ENCODE measurements at places on chromosomes 2 and 18.

DNA sequence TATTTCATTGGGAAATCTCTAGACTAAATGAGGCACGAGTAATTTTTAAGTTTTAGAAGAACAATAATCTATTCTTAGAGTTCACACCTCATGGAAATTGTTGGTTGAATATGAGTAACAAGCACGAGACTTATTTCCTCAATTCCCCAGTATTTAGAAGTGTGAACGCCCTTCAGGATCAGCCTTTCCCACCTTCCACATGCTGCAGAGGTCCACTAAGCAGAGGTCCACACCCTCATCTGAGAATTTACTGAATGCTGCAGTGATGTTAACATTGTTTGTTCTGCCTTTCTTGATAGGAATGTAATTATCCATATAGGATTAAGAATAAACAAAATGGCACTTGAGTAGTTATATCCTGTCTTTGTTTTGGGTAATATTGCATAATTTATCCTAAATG is 41.8 kb downstream of the LTBP1 start:
- no peak for DNase-seq

DNA sequence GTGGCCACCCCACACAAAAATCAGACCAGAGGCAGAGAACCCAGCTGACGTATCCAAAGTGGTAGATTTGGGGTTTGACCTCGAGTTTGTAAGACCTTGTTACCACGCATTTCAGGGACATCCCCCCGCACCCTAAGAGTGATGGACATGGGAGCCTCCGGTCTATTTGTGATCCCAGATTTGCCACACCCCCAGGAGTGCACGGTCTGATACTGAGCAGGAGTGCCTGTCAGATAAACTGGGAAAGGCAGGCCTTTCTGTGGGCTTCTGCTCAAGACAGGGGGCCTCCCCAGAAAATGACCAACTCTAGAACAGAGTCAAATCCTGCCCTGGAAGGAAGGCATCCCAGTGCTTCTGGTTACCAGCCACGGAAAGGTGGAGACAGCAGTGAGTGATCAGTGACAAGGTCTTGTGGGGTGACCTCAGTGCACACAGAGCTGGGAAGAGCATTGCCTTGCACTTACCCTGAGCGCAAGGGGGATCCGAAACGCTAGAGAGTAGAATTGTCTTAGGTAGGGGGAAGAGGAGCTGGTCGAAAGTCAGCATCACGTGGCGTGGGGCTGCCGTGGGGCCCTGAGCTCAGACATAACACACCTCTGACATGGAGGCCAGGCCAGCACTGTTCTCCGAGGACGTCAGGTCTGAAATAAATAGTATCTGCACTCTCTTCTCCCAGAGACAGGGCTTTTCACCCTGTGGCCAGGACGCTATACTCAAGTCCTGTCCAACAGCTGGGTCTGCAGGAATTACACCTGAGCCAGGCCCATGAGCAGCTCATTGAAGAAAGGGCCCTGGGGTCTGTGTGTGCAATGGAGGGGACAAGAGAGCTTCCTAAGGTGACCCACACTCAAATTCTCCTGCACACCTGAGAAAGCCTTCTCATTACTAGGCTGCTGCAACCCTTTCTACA is 242.4 kb upstream of the SALL3 start:
- no peak for DNase-seq

GRCh38 chr2:190459881-190460280 is 51.7 kb downstream of the MFSD6 start:
- DNase-seq: no peak

GRCh38 chr18:5103286-5103685 is 93.8 kb downstream of the AKAIN1 start:
- DNase-seq: no peak

DNA sequence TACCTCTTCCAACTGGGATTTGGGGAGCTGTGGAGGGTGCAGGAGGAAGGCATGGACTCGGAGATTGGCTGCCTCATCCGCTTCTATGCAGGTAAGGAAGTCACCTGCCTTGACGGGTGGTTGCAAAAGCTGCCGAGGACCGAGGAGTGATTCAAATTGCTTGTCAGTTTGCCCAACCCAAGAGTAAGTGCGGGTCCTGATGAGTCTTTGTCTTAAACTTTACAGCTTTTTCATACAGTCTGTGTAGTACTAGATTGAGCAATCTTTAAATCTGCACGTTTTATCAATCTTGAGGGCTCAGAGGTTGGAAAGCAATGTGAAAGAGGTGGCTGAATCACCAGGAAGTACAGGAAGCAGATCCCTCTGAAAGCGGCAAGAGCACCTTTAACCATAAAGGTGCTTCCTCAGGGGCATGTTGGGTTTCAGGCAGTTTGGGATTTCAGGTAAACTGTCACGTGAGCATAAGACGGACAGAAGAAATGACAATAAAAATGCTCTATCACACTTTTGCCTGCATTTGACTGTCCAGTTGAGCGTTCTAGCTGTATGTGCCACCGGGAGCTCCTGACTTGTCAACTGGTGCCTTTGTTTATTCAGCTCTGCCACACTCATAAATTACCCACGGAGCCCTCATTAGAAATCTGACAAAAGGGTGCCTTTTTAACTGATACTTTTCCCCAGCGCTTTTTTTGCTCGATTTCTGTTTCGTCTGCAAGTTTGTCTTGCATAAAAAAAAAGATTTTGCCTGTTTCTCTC is 2.0 kb downstream of the PHLPP1 start:
- peak; percentile 40 for DNase-seq

- DNase-seq: no peak
Measured at GRCh38 chr2:25187729-25188350, 19.5 kb upstream of the POMC start.

- DNase-seq: no peak
Measured at GRCh38 chr18:66523219-66523991, 80.5 kb downstream of the CDH19 start.

GRCh38 chr2:184215745-184216144 is 382.6 kb upstream of the ZNF804A start:
- no peak for DNase-seq

- no peak for DNase-seq
Measured at GRCh38 chr18:37578182-37578678, 12.6 kb upstream of the CELF4 start.

DNA sequence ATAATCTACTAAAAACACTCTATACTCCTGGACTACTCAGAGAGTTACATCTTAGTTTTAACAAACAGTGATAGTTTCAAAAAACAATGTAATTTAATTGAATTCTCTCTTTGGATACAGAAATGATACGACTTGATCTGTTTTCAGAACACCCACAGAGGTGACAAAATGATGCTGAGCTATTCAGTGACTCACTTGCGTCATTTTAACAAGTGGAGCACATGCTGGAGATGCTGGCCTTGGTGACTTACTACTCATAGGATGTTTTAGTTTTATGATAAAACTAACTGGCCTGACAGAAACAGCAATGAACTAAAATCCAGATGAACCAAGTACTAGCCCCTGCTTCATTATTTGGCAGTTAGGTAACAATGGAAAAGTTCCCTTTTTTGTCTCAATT is 101.3 kb upstream of the ITGB6 start:
- no peak for DNase-seq

DNA sequence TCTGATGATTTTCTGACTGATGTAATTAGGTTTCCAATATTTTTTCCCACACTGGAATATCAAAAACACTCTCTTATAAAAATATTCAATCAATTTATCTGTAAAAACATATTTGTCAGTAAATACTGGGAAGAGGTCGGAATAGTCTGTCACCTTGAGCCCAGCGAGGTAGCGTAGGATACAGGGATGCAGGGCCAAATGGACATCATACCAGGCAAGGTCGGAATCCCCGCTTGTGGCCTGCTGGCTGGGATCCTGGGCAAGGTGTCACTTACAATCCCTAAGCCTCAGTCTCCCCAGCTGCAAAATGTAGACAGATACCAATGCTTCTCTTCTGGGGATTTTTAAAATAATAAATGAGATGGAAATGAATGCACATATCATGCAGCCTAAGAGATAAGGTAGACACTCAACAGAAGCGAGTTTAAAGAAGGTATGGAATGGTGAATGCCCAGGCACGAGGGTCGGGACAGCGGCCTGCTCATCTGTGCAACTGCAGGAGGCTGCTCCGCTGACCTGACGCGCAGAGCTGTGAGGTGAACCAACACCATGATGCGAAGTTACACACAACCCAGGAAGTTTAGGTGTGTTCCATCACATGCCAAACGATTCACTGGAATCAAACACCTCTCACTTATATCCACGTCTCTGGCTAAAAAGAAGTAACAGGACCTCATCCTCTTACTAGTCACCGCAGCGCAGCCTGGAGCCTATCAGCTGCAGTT is 98.2 kb downstream of the EIPR1 start:
- DNase-seq: no peak

- no peak for DNase-seq
Measured at GRCh38 chr2:216690456-216690852, 4.9 kb downstream of the IGFBP5 start.

DNA sequence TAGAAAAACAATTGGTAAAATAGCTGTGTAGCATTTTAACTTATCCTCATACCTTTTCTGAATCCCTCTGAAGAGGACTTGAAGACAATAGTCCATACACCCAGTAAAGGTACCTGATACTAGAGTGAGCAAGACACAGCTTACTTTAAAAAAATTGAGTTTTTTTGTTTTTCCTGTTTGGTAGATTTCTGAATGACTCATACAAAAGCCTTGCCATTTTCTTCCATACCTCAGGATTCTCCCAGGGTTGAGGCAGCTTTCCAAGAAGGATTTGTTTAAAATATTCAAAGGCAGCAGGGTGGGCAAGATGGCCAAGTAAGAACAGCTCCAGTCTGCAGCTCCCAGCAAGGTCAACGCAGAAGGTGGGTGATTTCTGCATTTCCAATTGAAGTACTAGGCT is 551.0 kb upstream of the LRATD1 start:
- no peak for DNase-seq

DNA sequence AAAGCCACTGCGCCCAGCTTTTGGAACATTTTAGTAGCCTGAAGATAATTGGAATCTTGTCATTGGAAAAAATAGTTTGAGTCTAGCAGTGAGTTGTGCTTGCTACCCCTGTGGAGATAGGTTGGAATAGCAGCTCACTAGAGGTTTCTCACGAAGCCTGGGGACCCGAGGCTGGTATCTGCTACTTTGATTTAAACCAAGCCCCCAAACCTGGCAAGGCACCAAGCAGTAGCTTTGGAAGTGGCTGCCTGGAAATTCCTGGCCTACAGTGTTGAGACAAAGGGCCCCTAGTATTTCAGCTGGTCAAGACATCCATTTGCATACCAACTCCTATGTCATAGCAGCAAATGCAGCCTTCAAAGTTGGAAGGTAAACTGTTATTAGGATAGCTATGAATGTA is 42.1 kb downstream of the NOP58 start:
- DNase-seq: no peak

- DNase-seq: no peak
Measured at GRCh38 chr2:207153266-207153975, 12.3 kb downstream of the KLF7 start.

- DNase-seq: no peak
Measured at GRCh38 chr2:20436716-20437470, 10.0 kb upstream of the RHOB start.

GRCh38 chr2:30883822-30884221 is 76.6 kb upstream of the CAPN13 start:
- no peak for DNase-seq

- DNase-seq: no peak
Measured at GRCh38 chr18:79853303-79853992, 55.7 kb downstream of the KCNG2 start.
